Liver (tissue), 10 donors: ENCODE measurements at places on chromosomes 13 and 19. TPM values are rescaled to one million over a fixed set of nuclear protein-coding genes. Genes with fewer than 3 reads are reported as not detected.

Gene STOML3
- not detected for total RNA-seq

- no peaks in the 10 kb centered on the region for H3K27me3 ChIP-seq
- no peaks in the 10 kb centered on the region for H3K4me1 ChIP-seq
- H3K27ac ChIP-seq: no peak overlapping the region
- no peak for DNase-seq
- no peak overlapping the region for H3K4me3 ChIP-seq
Observed at GRCh38 chr13:71320452-71320851, 546.6 kb downstream of the DACH1 start.

DNA sequence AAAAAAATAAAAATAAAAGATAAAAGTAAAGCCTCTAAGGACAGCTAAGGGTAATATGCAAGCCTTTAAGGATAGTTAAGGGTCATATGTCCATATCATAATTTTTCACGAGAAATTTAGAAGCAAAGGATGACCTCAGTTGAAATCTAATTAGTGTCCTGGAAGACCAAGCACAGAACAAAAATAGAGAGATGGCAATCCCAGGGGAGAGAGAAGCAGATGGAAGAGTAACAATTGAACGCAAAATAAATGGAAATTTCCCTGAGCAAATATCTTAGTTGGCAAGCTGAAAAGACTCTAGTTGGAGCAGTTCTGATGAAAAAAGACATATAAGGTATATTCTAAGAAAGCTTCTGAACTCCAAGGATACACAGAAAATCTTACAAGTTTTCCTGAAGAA, 275.4 kb downstream of the NALCN start:
- H3K4me3 ChIP-seq: no peak overlapping the region
- peaks cover 19% of the 10 kb centered on the region for H3K27me3 ChIP-seq
- H3K4me1 ChIP-seq: no peaks in the 10 kb centered on the region
- no peaks in the 10 kb centered on the region for H3K36me3 ChIP-seq
- H3K27ac ChIP-seq: no peak overlapping the region

Gene MCEMP1
- total RNA-seq: 0.42 TPM

DNA sequence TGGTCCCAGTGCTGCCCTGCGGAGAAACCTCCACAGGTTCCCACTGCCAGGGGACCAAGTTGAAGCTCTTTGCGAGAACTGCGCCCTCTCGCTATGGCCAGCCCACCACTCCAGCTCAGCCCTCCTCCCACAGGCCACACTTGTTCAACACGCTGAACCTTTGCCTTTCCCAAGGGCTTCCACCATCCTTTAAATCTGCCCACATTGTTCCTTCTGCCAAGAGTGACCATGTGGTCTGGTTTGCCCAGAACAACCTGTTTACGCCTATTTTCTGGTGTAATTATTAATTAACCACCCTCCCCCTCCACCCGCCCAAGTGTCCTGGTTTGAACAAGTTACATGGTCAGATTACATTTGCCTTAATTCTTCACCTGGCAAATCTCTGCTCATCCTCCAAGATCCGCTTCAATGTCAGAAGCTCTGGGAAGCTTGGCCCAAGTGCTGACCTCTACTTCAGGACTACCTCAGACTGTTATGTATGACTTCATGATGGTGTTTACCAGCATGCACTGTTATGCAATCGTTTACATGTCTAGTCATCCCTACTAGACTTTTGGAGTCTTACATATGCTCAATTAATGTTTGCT, 12.0 kb upstream of the USP12 start:
- no peak for DNase-seq
- no peak overlapping the region for H3K4me3 ChIP-seq
- H3K4me1 ChIP-seq: peaks cover 4% of the 10 kb centered on the region
- H3K27me3 ChIP-seq: no peaks in the 10 kb centered on the region

Gene TMED1
- total RNA-seq: 24.7 TPM

DNA sequence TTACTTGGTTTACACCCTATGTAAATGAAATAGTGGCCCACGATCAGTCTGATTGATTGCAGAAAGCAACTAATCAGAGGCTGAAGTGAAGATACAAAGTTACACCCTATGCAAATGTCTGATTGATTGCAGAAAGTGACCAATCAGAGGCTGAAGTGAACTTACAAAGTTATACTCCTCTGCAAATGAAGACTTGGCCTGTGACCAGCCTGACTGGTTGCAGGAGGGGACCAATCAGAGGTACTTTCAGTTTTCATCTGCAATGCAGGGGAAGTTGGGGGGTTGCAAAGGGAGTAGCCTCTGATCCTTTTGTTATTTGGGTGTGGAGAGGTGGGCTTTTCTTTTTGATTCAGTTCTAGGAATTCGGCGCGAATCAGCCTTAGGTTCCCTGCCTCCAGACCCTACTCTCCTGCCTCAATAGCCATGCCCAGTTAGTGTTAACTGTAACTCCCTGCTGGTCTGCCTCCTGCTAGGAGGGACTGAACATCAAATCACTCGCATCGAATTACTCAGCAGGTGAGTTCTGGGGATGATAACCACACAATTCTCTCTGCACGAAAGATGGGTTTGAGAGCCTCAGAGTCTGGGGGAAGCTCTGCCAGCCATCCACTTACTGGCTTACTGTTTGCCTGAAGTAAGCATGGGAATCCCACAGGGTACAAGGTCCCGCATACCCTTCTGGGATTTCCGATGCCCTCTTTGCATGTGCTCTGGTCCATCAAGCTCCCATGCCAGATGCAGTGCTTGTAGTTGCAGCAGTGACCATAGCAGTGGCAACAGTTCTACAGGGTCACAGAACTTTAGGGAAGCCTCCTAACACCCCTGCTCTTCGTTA, 7.5 kb downstream of the ARL11 start:
- DNase-seq: no peak
- H3K36me3 ChIP-seq: no peaks in the 10 kb centered on the region
- no peak overlapping the region for H3K27ac ChIP-seq
- peaks cover 3% of the 10 kb centered on the region for H3K4me1 ChIP-seq
- no peaks in the 10 kb centered on the region for H3K27me3 ChIP-seq
- H3K4me3 ChIP-seq: peak overlapping the region; percentile 43

DNA sequence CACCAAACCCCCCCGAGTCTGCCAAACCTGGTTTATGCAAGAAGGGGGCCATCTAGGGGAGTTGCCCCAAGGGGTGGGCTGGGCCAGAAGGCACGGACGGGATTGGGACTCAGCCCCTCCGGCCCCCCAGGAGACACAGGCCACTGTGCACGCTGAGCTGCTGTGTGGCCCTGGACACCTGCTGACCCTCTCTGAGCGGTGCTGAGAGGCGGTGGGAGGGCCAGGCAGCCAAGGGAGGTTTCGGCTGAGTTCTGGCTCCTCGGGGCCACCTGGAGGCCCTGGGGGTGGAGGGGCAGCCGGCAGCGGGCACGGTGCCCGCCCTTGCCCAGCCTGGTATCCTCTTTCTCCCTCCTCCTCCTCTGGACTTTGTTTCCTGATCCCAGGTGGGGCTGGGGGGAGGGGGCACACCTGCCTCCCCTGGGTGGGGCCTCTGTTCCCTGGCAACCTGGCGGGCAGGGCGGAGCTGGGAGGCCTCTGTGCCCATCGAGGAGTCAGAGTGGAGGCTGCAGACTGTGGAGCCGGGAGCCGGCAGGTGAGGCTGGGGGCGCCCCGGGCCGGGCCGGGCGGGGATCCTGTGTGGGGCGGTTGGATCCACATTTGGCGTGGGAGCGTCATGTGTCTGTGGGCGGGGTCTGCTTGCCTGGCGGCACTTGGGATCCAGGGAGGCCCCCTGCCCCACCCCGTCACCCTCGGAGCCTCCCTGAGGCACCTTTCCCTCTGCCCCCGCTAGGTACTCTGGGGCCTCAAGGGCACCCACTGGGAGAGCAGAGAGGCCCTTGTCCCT, at the start of gene MISP:
MISP (plus strand) TSS at position 473 of the 784 bp plus-strand sequence. CDS start 5,835 bp downstream, outside the sequence.
- no peak for DNase-seq
- H3K4me1 ChIP-seq: no peaks in the 10 kb centered on the region
- no peak within 1 kb of the TSS for H3K27ac ChIP-seq

- H3K27ac ChIP-seq: no peak overlapping the region
- H3K4me3 ChIP-seq: no peak overlapping the region
- no peak for DNase-seq
- H3K4me1 ChIP-seq: no peaks in the 10 kb centered on the region
Observed at GRCh38 chr13:99071211-99071610, 93.3 kb upstream of the DOCK9 start.

Gene ZNF835
- 1.2 TPM for total RNA-seq

- no peaks in the 10 kb centered on the region for H3K27me3 ChIP-seq
- no peak for DNase-seq
- H3K27ac ChIP-seq: no peak overlapping the region
- H3K4me3 ChIP-seq: no peak overlapping the region
Observed at GRCh38 chr13:91212231-91212630, 135.3 kb upstream of the MIR17HG start.

- H3K27ac ChIP-seq: no peak overlapping the region
- H3K36me3 ChIP-seq: no peaks in the 10 kb centered on the region
- no peaks in the 10 kb centered on the region for H3K27me3 ChIP-seq
- H3K4me1 ChIP-seq: no peaks in the 10 kb centered on the region
- no peak overlapping the region for H3K4me3 ChIP-seq
Observed at GRCh38 chr19:30159636-30160035, 212.5 kb upstream of the ZNF536 start.

Gene CLEC17A
- 0.28 TPM for total RNA-seq

- H3K4me3 ChIP-seq: no peak overlapping the region
- H3K36me3 ChIP-seq: no peaks in the 10 kb centered on the region
- no peaks in the 10 kb centered on the region for H3K4me1 ChIP-seq
Observed at GRCh38 chr19:30682999-30683536, 310.9 kb downstream of the ZNF536 start.

GRCh38 chr13:50365408-50366391, 350.5 kb downstream of the KCNRG start:
- no peak for DNase-seq
- H3K4me1 ChIP-seq: peaks cover 3% of the 10 kb centered on the region
- H3K27me3 ChIP-seq: no peaks in the 10 kb centered on the region
- peak overlapping the region; percentile 64 for H3K27ac ChIP-seq
- no peak overlapping the region for H3K4me3 ChIP-seq

DNA sequence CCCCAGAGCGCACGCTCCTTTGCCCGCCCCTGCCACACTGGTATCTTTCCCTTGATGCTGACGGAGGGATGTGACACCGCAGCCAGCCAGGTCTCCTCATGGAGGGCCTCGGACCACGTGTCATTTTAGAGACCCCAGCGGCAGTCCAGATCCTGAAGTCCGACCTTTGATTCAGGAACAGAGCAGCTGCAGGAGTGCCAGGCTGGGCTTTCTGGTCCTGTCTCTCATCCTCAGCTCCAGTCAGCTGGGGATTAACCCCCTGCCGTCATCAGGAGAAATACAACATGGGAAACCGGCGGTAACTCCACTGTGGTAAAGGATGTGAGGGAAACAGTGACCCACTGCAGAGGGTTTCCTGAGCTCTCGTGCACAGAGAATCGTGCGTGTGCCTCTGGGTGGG, 140.6 kb downstream of the SIPA1L3 start:
- no peak for DNase-seq
- no peak overlapping the region for H3K4me3 ChIP-seq
- no peak overlapping the region for H3K27ac ChIP-seq
- no peaks in the 10 kb centered on the region for H3K4me1 ChIP-seq
- no peaks in the 10 kb centered on the region for H3K36me3 ChIP-seq
- H3K27me3 ChIP-seq: no peaks in the 10 kb centered on the region

Gene CRX
- not detected for total RNA-seq

DNA sequence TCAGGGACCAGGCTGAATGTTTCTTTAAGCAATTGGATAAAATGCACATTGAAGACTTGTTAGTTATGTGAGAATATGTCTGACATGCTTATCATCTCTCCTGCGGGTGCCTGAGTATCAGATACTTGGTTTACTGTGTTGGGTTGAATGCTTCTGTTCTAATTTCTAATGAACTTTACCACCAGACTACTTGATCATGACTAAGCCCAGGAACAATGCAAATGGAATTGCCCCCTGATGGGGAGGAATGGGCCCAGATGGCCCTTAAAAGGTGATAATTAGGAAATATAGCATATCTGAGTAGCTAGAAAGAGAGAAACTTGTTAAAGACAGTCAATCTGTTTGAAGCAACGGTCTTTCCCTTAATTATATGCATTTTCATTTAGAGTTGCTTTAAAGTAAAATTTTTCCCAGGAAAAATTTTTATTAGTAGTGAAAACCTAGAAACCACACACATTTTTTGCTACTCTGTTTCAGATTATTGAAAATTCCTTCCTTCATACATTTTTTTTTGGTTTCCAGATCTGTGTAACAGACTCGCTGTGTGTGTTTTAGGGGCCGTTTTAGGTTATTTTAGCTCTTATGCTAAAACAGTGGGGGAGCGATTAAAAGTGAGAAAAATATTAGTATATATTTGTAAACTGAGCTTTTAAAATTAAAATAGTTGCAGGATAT, 186.6 kb downstream of the TM9SF2 start:
- no peaks in the 10 kb centered on the region for H3K36me3 ChIP-seq
- no peak for DNase-seq
- H3K27ac ChIP-seq: no peak overlapping the region
- no peaks in the 10 kb centered on the region for H3K4me1 ChIP-seq
- H3K27me3 ChIP-seq: no peaks in the 10 kb centered on the region

- peak within 1 kb of the TSS; percentile 78 for H3K4me3 ChIP-seq
- peak within 1 kb of the TSS; percentile 87 for H3K27ac ChIP-seq
- peaks cover 7% of the 10 kb centered on the region for H3K36me3 ChIP-seq
- H3K27me3 ChIP-seq: no peaks in the 10 kb centered on the region
Observed at GRCh38 chr19:58558066-58558622, at the start of gene UBE2M. UBE2M (minus strand) TSS chr19:58558611; CDS start chr19:58558381, 230 bp downstream.

GRCh38 chr19:6576869-6577475, 14.0 kb downstream of the CD70 start:
- DNase-seq: no peak
- no peak overlapping the region for H3K27ac ChIP-seq
- peaks cover 3% of the 10 kb centered on the region for H3K27me3 ChIP-seq
- no peaks in the 10 kb centered on the region for H3K36me3 ChIP-seq
- no peaks in the 10 kb centered on the region for H3K4me1 ChIP-seq
